Muscle of leg (tissue), 16 donors: ENCODE measurements at places on chromosomes 4 and X.

- DNase-seq: no peak
Measured at GRCh38 chr4:152535360-152535902, 461 bp downstream of the FBXW7 start.

GRCh38 chr4:181859439-181859838, 383.8 kb upstream of the TENM3 start:
- DNase-seq: no peak

DNA sequence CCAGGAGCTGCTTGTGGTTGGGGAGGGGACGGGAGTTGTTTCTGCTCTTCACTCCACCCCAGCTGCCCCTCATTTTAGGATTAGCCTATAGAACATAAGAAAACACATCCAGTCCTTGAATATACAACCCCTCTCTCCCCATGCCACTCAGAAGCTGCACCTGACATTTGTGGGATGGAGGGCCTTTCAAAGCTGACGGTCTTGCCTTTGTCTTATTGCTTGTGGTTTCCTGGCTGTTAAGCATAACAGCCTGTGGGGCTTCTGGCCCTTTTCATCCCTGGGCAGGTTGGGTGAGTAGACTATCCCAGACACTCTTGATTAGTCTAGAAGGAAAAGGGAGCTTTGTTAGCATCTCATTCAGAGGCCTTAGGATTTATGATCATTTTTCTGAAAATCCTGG, 407.6 kb upstream of the BOD1L1 start:
- no peak for DNase-seq

- peak; percentile 67 for DNase-seq
Measured at GRCh38 chr4:41550308-41550707, 12.4 kb downstream of the LIMCH1 start.

DNA sequence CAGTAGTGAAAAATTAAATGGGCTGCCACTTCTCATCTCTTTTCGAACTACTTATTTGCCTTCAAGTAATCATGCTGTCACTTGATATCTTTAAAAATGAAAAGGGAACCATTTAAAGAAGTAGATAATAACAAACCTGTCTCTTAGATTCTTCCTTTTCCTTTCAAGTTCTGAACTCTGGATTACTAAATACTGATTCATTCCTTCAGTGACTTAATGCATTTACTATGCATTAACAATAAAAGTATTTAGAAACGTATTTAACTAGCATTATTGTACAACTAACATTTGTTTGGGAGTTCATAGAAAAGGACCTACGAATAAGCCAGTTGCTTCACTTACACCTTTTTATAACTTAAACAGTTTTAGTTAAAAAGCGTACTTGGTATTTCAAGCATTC, 61.1 kb upstream of the RAB33B start:
- DNase-seq: no peak

DNA sequence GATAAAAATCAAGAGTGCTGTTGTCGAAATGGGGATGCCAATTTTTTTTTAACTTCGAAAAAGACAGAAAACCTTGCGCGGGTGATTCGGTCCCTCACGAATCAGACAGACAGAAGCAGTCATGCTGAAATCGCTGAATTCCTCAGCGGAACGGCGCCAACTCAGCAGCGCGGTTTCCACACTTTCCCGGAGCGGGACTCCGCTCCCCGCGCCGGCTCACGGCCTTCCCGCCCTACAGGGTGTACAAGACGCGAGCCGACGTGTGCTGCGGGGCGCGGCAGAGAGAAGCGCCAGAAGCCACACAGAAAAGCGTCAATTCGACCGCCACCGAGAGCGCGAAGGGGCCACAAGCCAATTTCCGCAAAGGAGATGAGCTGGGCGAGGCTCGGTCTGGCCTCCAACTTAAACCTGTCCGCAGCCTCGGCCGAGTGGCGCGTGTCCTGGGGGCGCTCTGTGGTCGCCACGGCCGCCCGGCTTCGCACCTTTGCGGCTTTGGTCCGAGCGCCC, 1.3 kb downstream of the NEXMIF start:
- peak; percentile 38 for DNase-seq

GRCh38 chr4:128379860-128380259, 92.2 kb upstream of the PGRMC2 start:
- DNase-seq: peak; percentile 10

GRCh38 chr4:85747882-85748491, 273.0 kb downstream of the ARHGAP24 start:
- peak; percentile 94 for DNase-seq

DNA sequence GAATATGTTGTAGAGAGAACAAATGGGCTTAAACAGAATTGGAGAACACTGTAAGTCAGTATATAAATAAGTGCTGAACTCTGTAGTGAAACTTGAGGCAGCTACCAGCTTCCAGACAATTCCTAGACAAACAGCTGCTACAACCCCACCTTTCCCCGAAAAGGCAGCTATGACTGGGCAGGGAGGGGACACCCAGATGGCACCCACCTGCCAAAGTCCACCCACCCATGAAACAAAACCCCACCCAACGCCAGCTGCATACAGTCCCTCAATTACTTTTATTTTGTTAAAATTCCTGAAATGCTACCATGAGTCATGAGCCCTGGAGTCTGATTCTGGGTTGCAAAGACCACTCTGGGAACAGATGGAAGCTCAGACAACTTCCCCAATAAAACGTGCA, 24.4 kb downstream of the RELL1 start:
- DNase-seq: peak; percentile 82

DNA sequence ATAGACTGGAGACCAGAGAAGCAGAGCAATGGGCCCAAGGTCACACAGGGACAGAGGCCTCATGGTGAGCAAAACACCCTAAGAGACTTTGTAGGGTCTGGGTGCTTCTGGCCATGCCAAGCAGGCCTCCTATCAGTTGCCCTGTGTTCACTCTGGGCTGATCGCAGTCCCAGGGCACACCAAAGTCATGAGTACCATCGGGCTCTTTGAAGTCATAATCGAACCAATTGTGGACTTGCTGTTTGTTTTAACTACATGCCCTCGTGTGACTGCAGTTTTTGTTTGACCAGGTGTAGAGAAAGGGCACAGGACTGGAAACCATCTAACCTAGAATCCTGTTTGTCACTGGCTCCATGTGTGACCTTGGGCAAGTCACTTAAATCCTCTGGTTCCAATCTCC, 172.5 kb upstream of the CPEB2 start:
- DNase-seq: no peak
